ENCODE measurements at places on chromosomes 3 and 15. TPM values are rescaled to one million over a fixed set of nuclear protein-coding genes. Genes with fewer than 3 reads are reported as not detected.

DNA sequence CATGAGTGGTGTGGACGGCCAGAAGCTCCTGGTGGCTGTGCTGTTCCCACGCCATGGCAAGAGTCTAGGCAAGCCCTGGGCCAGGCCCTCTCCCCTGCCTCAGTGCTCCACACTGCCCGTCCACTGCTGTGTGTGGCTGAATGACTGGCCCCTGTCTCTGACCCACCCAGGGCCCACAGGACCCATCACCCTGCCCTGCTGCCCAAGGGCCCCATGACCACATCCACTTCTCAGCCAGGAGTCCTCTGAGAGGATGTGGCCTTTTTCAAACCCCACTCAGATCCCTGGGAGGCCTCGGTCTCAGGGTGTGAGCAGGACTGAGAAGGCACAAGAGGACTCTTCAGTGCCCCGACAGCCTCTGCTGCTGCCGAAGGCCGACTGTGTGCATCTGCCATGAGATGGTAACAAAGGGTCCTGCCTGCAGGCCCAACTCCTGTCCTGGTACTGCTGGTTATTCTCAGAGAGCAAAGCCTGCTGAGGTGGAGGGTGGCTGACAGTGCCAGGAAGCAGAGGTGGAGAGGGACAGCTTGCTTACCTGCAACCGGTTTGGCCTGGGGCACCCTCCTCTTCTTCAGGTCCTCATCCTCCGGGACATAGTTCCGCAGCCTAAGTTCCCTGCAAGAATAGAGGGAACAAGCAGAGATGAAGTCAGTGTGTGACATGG lies 47.5 kb downstream of the PTH1R start:
- DNase-seq, result no peak

- DNase-seq, result no peak
These were observed 82.8 kb upstream of the FXR1 start for GRCh38 chr3:180829409-180830405.

DNA sequence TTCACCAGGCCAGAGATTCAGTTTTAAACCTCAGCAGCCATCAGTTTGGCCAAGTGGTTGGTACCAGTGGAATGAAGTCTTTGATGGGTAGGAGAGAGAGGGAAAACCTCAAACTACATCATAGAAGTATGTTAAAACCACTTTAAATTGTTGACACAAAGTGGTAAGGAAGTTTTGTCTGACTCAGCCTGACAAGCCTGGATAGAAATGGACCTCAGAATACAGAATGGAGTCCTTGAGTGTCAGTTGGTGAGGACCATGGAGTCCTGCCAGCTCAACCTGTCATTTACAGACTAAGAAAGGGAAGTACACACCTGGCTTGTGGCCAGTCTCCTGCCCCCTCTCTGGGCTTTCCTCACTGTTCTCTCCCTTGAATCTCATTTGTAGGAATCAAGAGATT lies 12.1 kb downstream of the EAF1 start:
- DNase-seq, result no peak

DNA sequence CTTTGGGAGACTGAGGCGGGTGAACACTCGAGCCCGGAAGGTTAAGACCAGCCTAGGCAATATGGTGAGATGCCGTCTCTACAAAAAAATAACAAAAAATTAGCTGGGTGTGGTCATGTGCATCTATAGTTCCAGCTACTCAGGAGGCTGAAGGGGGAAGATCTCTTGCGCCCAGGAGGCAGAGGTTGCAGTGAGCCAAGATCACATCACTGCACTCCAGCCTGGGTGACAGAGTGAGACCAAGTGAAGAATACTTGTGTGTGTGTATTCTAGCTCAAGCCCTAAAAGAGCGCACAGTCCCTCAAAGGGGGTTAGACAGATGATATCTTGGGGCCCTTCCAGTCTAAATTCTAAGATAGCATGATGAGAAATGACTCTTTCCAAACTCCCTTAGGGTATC lies 23.7 kb downstream of the DAPK2 start:
- DNase-seq, result no peak

DNA sequence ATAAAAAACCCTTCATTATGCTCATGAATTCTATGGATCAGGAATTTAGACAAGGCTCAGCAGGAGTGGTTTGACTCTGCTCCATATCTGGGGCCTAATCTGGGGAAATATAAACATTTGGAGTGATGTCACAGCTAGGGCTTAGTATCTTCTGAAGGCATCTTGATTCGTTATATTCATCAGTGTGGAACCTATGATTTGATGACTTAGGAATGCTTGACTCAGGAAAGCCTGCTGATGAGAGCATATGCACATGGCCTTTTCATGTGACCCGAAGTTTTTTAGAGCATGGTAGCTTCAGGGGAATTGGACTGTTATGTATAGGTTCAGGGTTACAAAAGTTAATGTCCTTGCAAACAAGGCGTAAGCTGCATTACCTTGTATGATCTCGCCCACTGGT lies 184.9 kb upstream of the LRRC3B start:
- DNase-seq, result no peak

DNA sequence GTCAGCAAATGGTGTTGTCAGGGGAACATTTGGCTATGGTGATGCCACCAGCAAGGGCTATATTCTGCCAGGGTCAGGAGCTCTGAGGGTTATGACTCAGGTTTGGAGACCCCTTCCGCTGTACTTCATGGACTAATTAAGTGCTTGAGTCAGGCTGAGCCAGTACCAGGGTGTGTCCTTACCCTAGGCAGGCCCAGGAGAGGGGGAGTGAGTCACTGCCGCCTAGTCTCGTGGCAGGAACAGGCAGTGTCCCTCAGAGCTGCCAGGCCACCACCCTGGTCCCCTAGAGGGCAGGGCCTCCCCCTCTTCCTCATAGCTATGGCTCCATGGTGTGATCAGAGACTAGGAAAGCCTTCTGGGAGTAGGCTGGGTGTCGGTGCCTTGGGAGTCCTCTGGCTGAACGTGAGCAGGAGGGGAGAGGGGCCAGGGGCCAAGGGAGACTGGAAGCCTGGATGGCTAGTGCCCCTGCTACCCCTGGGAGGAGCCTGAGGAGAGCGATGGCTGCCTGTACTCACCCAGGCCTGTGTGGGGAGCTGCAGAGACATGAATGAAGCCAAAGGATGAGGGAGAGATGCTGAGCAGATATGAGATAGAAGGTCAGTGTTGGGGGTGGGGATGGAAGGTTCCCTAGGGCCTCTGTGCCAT lies 10.6 kb downstream of the MAPKAPK3 start:
- DNase-seq, result no peak

- no peak for DNase-seq
These were observed 45.1 kb downstream of the MFSD1 start for GRCh38 chr3:158846803-158847451.

- DNase-seq, result no peak
These were observed 58.1 kb upstream of the PROK2 start for GRCh38 chr3:71843071-71843470.

- DNase-seq, result no peak
These were observed 261.3 kb downstream of the TBC1D5 start for GRCh38 chr3:17481116-17481515.

DNA sequence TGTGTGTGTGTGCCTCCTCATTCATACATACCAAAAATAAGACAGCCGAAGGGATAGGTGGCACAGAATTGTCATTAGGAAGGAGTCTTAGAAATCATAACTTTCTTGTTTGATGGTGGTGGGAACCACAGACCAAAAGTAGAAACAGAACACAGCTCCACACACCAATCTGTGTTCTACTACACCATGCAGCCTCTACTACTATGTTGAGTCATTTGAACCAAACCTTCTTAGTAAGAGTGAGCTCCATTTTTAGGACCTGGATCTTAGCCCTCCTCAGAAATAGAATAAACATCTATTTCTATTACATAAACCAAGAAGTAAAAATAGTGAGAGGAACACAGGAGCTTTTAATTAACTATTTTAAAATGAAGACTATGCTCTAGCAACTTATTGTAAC lies 27.9 kb upstream of the PLCH1 start:
- DNase-seq, result no peak

DNA sequence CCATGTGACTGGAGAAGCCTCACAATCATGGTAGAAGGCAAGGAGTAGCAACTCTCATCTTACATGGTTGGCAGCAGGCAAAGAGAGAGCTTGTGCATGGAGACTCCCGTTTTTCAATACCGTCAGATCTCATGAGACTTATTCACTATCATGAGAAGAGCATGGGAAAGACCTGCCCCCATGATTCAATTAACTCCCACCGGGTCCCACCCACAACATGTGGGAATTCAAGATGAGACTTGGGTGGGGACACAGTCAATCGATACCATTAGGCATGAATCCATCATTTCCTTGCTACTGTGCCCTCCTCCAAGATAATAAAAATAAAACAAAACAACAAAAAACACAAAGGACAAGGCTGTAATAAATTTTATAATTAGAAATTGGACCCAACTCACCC lies 384.7 kb upstream of the MEIS2 start:
- DNase-seq, result no peak

DNA sequence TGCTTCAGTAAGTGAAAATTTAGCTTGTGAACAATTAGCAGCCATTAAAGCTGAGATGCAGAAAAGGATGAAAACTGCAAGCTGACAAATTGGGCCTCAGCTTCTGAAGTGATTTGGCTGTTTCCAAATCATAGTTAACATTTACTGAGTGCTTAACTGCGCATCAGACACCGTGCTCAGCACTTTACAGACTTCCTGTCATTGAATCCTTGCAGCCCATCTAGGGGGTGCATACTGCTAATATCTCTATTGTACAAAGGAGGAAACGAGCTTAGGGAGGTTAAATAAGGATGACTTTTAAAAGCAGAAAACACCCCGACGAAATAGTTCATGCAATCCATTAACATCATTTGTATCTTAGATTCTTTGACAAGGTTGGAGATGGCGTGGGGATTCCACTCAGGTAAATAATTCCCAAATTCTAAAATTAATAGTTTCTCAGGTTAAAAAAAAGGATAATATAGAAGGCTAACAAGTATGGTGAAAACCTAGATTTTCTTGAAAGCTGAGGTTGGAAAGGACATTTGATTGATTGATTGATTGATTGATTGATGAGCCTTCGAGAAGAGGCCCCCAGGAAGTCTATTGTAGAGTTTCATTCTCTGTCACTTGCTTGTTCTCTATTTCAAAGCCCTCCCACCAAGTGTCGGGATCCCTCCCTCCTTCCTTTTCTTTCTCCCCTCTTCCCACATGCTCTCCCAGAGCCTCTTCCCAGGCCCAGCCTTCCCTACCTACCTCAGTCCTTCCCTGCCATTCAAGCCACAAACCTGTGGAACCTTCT lies 23.5 kb upstream of the EPHB3 start:
- no peak for DNase-seq

DNA sequence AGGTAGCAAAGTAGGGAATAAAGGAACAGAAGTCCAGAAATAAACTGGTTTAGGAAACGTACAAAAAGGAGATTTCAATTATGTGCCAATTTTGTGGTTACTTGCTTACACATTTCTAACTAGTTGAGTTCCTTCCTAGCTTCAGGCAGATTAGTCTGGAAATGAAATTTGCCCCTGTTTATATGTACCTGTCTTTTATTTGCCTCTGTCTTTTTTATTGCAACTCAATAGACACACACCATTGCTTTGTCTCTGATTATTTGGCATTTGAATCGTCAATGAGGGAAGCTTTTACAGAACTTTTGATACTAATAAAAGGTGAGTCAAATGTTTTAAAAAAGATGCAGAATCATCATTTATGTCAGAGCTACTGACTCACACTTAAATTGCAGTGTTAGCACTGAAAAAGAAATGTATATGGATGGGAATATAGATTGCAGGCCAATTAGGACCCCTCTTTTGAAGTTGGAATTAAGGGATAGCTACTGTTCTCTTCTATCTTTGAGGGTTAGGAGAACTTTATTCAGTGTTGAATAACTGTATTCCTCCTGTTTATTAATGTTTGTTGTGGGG lies 60.5 kb downstream of the TRAK1 start:
- DNase-seq, result no peak

DNA sequence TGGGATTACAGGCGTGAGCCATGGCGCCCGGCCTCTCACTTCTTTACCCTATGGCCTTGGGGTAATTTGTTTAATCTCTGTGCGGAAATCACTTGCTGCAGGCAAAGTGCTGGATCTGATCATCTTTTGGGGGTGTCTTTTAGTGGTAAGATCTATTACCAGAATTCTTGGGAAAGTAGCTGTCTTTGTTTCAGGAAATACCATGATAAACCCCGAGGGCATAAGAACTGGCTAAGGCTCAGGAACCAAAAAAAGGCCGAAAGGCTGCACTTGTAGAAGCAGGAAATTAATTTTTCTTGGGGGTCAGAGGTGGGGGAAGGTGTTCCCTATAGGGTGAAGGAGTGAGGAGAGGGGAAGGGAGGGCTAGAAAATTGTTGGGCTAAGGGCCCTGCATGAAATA lies 22.7 kb upstream of the IGF2BP2 start:
- no peak for DNase-seq

DNA sequence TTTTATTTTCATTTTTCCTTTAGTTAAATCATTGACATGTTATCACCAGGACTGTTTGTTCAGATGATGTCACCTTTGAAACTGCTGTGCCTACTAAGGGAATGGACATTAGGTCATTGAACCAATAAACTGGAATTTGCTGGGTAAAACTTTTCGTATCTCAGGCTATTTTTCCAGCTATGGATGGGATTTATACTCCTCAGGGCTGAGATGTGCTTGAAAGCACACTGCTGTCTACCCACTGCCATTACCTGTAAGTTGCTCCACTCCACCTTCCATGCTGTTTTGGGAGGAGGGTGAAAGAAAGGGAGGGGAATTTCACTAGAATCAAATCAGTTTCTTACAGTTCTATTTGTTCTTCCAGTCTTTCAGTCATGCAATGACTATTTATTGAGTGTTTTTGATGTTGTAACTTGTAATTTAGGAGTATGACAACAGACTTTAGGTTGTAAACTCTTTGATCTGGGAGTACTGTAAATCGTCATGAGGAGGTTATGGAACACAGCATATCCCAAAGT lies 11.3 kb downstream of the EHD4 start:
- no peak for DNase-seq

GRCh38 chr3:186510374-186511079 lies 33.7 kb downstream of the CRYGS start:
- no peak for DNase-seq

DNA sequence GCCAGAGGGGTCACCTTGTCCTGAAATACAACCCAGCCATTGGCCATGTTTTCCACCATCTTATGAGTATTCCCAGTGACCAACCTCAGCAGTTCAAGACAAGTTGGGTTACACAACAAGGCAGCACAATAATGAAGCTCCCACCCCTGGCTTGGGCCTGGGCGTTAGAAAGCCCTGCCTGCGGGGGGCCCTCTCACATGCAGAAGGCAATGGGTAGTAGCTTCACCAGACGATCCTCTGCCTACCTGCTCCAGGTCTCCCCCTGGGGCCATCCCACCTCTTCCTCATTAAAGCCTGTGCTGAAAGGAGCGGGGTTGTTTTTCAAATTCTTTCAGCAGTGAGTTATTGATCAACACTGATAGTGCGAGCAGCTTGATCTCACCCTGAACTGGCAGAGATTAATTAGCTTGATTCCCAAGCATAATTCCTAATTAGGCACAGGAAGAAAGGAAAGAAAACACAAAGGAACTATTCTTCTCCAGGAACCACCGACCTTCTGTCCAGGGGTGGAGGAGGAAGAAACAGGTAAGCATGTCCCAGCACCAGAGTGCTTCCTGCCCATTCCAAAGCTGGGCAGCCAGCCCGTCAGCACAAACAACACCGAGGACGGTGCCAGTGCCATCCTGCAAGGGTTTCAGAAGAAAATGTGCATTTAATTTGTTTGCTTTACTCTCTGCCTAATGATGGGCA lies 79.7 kb upstream of the CGNL1 start:
- no peak for DNase-seq

SCN11A gene
- total RNA-seq, result not detected

HHATL gene
- 0.25 TPM for total RNA-seq

PLCD1 gene
- total RNA-seq, result 38.0 TPM

ZBED2 gene
- 38.7 TPM for total RNA-seq

KCNMB3 gene
- 0.60 TPM for total RNA-seq

CLDN18 gene
- total RNA-seq, result not detected

LMAN1L gene
- total RNA-seq, result 0.63 TPM

BFSP2 gene
- 0.55 TPM for total RNA-seq

ROBO1 gene
- total RNA-seq, result not detected
